ENCODE measurements at places on chromosomes 6 and 20.

- ATAC-seq: no peak
These were observed 154.6 kb upstream of the AHI1 start for GRCh38 chr6:135651964-135652755.

DNA sequence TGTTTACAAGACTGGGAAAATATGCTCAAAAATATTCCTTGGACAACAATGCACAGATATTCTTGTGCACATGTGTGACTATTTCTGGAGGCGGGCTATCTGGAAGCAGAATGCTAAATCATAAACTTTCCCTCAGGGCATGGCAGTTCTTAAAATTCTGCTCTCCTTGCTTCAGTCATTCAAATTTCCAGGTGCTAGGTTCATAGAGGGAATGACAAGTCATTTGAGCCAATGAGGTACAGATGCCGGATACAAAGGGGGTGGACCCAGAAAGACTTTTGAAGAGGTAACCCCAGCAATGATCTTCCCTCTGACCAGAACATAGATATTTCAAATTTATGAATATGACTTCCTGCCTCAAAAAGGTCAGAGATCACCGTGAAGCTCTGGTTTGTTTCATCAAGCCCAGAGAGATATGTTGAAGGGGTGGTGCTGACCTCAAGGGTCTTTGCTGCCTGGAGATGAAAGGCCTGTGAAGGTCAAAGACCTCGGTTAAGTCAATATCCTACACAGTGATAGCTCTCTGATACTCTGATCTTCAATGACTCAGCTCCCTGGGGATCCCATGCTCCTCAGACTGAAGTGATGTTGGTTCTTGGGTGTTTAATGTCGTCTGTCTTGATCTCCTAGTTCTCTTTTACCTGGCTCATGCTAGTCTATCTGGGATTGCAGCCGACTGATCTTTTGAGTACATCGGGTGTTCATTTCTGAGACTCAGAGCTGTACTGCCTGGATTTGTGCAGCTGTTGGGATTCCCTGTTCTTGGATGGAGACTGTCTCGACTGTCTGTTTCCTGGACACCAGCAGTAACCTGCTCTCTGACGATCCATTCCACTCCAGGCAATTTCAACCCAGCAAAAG is 47.5 kb upstream of the TSHZ2 start:
- ATAC-seq: peak; percentile 12

DNA sequence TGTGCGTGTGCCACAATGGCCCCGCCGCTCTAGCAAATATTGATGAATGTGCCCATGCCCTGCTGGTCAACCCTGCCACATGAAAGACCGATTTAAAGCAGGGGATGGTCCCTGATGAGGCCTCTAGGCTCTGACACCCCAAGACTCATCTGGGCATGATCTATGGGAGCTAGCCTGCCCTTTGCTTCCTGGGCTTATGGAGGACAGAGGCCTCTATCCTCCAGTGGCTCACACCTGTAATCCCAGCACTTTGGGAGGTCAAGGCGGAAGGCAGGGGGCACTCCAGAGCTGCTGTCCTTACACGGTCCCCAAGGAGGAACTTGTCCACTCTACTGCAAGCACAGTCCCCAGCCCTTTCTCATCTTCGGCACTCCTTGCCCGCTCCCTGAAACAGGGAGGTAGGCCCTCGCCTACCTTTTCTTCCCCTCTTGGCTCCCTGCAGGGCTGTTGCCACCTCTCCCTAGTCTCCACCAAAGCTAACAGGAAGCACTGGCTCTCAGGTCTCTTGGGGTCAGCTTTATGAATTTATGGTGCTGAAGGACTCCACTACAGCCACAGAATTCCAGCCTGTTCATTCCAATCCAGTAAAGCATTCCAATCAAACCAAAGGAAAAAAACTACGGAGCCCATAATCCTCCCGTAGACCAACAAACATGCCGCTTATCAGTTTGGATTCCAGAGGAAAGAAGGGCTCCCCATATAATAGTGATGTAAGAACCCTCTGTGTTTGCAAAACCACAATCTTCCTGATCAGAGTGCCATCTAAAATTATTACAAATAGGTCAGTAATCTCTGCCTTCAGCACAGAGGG is 48.7 kb upstream of the FOXQ1 start:
- ATAC-seq: no peak

DNA sequence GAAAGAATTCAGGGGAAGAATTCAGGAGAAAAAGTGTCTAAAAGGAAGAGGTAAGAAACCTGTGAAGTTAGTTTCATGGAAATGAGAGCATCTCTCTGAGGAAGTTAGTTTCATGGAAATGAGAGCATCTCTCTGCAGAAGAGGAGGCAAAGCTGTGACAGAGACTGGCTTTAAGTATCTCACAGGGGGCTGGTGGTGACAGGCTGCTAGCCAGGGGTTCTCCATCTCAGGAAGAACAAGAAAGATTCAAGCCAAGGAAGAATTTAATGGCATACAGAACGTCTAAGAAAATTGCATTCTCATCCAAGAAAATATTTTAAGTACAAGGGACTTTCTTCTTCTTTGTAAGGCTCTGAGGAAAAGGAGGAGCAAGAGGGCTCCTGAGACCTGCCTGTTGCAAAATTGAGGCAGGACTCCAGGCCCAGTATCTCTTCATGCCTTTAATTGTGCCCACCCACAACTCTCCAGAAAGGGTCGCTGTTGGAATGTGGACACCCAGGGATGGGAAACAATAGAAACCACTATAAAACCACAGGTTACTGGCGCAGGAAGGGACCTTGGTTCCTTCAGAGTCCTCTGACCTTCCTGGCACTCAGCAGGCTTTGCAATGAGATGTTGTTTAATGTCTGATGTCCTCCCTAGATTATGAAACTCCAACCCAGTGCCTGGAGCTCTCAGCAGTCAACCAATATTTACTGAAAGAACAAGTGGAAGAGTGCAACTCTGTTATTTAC is 136.8 kb downstream of the FNDC1 start:
- no peak for ATAC-seq

GRCh38 chr6:46653439-46654195 is 842 bp downstream of the SLC25A27 start:
- no peak for ATAC-seq

GRCh38 chr6:46963626-46964025 is 41.9 kb upstream of the ADGRF5 start:
- ATAC-seq: no peak

GRCh38 chr6:121965739-121966138 is 433.7 kb upstream of the HSF2 start:
- ATAC-seq: no peak

DNA sequence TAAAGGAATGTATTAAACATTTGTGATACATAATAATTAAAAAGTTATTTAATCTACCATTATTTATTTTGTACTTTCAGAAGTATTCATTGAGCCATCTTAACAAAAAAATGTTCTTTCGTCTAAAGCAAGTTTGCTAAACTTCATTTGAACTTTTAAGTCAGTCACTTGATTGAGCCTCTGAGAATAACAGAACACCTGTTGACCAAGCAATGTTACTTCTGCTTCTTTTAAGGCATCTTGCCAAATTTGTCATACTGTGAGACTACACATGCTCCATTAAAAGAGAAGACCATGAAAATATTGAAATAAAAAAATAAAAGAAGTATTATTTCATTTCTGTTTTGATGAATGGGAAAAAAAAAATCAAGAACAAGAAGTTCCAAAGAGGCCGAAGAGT is 141.8 kb upstream of the BMP5 start:
- ATAC-seq: no peak

DNA sequence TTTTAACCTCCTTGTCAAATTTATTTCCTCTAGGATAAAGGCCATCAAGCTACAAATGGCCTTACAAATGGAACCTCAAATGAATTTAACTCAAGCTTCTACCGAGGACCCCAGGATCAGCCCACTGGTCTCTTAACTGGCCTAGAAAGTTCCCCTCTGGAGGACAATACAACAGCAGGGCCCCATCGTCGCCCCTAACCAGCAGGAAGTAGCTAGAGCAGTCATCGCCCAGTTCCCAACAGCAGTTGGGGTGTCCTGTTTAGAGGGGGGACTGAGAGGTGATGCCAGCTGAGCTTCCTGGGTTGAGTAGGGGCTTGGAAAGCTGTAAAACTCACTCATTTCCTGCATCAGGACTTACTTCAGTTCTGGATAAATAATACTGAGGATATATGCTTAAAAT is 25.6 kb downstream of the CEP85L start:
- no peak for ATAC-seq

- no peak for ATAC-seq
These were observed 69.8 kb downstream of the CDC40 start for GRCh38 chr6:110250058-110250457.

- no peak for ATAC-seq
These were observed 54.8 kb upstream of the MAP7 start for GRCh38 chr6:136604928-136605510.

GRCh38 chr6:140436023-140436811 is 1061.8 kb upstream of the CITED2 start:
- ATAC-seq: peak; percentile 84

GRCh38 chr20:49282584-49283171 is 4.8 kb upstream of the ZNFX1 start:
- no peak for ATAC-seq

DNA sequence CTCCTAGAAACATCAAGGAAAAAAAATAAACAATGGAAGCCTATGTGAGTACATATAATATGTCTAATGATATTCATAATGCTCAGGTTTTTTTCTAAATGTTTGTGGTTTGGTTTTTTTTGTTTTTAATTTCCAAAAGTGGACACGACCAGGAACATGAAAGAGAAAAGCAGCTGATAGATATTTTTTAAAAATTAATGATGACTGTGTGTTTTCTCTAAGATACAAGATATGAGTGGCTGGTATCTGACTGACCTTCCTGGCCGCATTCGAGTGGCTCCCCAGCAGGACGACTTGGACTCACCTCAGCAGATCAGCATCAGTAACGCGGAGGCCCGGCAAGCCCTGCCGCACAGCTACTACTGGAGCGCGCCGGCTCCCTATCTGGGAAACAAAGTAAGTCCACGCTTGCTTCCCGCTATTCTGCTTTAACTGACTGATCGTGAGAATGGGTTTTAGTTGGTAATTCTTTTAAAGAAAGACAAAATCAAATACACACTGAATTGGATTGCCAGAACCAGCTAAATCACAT is 309.6 kb downstream of the LAMA2 start:
- no peak for ATAC-seq

GRCh38 chr20:63264000-63264399 is 8.6 kb upstream of the ARFGAP1 start:
- ATAC-seq: no peak

DNA sequence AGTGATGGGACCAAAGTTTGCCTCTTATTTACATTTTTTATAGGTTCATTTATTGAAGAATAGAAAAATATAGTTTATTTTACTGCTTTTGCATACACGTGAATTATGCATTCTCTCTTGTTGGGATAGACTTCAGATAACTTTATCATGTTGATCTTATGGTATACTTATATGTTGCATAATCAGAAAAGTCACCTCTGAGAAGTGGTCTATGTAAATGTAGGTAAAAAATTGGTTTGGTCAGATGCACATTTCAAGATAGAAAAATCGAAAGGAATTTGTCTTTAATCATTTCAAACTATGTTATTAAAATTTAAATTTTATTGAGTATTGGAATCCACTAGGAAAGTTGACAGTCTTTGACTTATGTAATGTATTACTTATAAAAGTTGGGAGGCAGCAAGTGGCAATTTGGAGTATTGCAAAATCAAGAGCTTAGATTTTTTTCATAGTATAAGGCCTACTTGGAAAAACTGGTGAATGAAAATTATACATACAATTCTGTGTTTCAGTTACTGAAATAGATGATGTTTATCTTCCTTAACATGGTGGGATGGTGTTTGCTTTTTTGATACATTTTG is 2.4 kb downstream of the PHF3 start:
- ATAC-seq: no peak

DNA sequence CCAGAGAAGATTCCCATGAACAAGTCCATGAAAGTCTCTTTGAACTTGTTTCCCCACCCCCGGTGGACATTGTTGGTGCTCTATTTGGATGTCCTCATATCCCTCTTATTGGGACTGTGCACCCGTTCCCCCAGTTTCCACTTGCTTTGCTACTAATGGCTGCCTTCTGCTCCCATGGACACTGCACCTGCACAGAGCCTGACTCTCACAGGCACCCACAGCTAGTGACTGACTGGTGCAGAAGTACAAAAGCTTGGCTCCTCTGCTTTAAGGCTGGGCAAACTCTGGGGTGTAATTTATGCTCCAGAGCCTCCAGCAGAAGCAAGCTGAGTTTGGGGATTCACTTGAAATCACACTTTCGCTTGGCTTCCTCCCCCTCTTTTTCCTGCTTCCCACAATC is 239.9 kb upstream of the BTBD3 start:
- ATAC-seq: no peak

GRCh38 chr6:86756640-86757229 is 180.6 kb upstream of the HTR1E start:
- ATAC-seq: no peak

- ATAC-seq: no peak
These were observed 18.5 kb downstream of the RPP21 start for GRCh38 chr6:30363459-30363858.

DNA sequence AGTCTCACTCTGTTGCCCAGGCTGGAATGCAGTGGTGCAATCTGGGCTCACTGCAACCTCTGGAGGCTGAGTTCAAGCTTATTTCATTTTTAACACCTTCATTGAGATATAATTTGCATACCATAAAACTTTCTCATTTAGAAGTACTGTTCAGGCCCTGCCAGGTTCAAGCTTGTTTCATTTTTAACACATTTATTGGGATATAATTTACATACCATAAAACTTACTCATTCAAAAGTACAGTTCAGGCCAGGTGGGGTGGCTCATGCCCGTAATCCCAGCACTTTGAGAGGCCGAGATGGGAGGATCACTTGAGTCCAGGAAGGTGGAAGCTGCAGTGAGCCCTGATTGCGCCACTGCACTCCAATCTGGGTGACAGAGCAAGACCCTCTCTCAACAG is 5.5 kb downstream of the OR2B6 start:
- no peak for ATAC-seq

GRCh38 chr6:35728683-35729678 is 7.9 kb upstream of the ARMC12 start:
- peak; percentile 19 for ATAC-seq

- no peak for ATAC-seq
These were observed 21.6 kb downstream of the KCNB1 start for GRCh38 chr20:49460916-49461315.

- ATAC-seq: no peak
These were observed 214.0 kb upstream of the CEP162 start for GRCh38 chr6:84441456-84441855.

GRCh38 chr6:151326116-151326825 is 65.1 kb downstream of the ZBTB2 start:
- ATAC-seq: no peak

DNA sequence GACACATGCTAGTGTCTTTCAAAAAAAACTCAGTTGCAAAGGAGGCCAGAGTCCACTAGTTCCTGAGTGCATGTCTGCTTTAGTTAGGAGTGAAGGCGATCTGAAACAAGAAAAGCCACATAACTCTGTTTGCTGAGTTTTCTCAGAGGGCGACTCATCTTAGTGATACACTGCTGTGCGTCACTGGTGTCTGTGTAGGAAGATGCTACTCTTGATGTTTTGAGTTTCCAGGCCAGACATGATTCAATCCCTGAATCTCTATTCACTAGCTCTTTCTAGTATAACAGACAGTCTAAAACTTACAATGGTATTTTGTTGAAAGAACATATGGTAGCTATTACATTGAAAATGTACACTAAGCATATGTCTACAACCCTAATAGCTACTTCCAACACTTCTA is 60.9 kb downstream of the GFRAL start:
- no peak for ATAC-seq

GRCh38 chr20:6530254-6530653 is 237.2 kb upstream of the BMP2 start:
- ATAC-seq: no peak

- ATAC-seq: no peak
These were observed 755.9 kb downstream of the KIF16B start for GRCh38 chr20:15817351-15817750.

GRCh38 chr6:137783710-137784109 is 83.3 kb upstream of the TNFAIP3 start:
- no peak for ATAC-seq

Data from esophagus mucosa (tissue), 1 donor.